Stomach (tissue), 19 donors: ENCODE measurements at places on chromosomes 4 and X.
A peak's percentile ranks its signal among the peaks of the same experiment; 100 is the strongest.

DNA sequence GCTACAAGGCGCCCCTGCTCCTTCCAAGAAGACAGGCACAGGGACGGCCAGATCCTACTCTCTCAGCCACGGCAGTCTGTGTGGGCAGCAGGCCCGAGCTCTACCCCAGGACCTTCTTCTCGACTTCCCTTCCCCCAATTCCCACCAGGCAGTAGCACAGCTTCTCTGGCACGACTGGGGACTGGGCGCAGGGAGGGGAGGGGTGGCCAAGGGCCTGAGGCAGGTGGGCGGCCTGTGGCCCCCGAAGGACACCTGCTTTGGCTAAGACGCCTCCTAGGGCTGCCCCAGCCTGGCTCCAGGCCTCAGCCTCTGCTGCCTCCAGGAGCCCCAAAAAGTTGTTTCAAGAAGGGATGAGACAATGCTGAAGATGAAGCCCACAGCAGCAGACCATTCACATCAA is 24.2 kb upstream of the IRF2 start:
- DNase-seq, result no peak

DNA sequence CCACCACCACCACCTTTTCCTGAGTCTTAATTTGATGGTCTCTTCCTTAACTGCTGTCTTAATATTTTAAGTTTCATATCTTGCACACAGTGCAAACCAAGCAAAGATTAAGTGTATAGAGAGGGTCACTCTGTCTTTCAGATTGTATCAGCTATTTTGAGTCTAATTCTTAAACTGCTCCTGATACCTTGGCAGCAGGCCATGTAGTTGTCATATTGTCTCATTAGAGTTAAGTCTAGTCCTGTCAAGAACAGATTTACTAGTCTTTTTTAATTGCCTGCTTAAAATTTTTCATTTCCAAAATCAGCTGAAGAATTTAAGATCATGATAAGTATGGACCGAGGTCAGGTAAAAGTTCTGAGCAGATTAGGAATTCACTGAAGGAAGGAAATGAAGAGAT is 51.5 kb downstream of the FHIP1A start:
- DNase-seq, result no peak

- DNase-seq, result no peak
Observed at GRCh38 chrX:115269051-115269683, 20.3 kb upstream of the LUZP4 start.

DNA sequence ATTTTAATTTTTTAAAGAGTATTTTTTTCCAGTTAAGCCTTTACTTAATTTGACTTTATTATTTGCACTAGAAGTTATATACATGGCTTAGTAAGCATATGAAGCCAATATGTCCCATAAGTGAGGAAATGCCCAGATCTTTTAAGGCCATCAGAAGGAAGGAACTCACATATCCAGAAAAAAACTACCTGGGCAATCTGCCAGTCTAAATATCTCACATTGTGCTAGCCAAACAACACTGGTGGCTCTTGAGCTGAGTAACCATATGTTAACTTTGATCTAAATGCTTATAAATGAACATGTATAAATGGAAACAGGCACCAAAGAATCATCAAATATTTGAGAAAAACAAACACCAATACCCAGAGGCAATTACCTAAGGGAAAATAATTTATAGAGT is 138.6 kb upstream of the APOOL start:
- peak; percentile 17 for DNase-seq

- DNase-seq, result no peak
Observed at GRCh38 chr4:176189891-176190795, 5.2 kb downstream of the SPATA4 start.

DNA sequence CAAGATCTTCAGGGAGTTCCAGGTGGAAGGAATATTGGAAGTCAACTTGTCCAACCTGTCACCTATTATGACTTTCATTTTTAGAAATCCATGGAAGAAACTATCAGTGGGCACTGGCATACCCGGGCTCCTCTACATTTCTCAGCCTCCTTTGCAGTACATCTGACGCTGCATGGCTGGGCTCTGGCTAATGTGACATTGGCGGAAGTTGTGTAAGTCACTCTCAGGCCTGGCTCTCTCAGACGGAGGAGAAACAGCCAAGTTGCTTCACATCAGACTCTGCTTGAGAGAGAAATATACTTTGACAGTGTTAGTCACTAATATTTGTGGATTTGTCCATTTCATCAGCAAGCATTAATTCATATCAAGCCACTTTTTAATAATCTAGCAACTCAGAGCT is 4.5 kb downstream of the DCHS2 start:
- no peak for DNase-seq

- no peak for DNase-seq
Observed at GRCh38 chr4:20825505-20825904, 125.2 kb downstream of the PACRGL start.

GRCh38 chr4:158534727-158535126 is 13.0 kb downstream of the RXFP1 start:
- DNase-seq, result no peak

DNA sequence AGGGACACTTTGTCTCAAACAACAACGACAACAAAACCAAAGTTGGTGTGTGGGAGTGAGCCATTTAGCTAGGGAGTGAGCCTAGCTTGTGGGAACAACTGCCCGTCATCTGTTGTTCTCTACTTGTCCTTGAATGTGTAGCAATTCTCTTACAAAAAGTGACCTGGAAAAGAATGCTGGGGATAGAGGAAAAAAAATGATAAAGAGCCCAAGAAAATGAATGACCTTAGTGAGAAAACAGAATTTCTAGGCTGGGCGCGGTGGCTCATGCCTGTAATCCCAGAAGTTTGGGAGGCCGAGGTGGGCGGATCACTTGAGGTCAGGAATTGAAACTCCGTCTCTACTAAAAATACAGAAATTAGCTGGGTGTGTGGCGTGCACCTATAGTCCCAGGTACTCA is 19.6 kb downstream of the SEPTIN6 start:
- DNase-seq, result no peak

GRCh38 chrX:41233988-41234387 is 100.0 kb upstream of the DDX3X start:
- no peak for DNase-seq

GRCh38 chr4:89598602-89599001 is 238.4 kb downstream of the SNCA start:
- DNase-seq, result peak; percentile 12

DNA sequence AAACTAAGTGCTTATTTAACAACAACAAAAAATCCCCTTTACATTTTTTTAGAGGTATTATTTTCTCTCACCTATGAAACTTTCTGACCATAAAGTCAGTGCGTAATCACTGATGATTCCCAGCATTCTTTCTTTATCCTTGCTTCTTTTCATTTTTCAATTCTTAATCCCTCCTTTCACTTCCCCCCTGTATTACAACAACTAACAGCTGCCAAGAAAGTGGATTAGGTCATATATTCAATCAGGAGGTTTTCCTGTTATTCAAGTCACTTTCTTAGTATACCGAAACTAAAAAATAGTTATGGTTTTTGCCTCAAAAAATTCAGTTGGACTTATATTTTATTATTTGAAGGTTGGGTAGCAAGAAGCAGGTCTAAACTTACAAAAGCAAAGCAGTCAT is 2.1 kb upstream of the STAP1 start:
- DNase-seq, result no peak

- DNase-seq, result no peak
Observed at GRCh38 chrX:51641421-51642021, 22.8 kb upstream of the CENPVL3 start.
